Germinal center (tissue), 1 donor: ENCODE measurements at places on chromosomes 3 and 15.

- DNase-seq = no peak
Measured at GRCh38 chr3:139425745-139426400, 36.4 kb upstream of the COPB2 start.

- DNase-seq = no peak
Measured at GRCh38 chr15:43531018-43531670, 13.7 kb downstream of the MAP1A start.

DNA sequence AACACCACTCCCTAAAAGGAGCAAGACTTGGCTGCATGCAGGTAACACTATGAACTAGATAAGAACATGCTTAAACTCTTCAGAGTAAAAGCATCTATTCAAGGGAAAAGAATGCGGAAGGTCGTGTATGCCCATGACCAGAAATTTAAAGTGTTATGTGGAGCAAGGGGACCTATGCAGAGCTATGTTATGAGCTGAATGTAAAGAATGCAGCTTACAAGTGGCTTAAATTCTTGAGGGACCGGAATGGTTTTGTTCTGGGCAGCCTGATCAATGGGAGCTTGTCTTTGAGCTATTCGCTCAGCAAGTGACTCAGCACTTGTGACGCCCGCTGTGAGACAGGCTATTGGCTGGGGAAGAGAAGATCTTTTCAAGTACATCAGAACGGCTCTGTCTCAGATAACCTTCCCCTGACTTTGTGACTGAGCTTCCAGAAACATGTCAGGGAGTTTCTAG, 367.5 kb upstream of the THBS1 start:
- DNase-seq = no peak

- no peak for DNase-seq
Measured at GRCh38 chr3:159146856-159147435, 345.1 kb downstream of the MFSD1 start.

- no peak for DNase-seq
Measured at GRCh38 chr15:99909592-99910295, 176.5 kb upstream of the LYSMD4 start.
